NCI-H446 treated with DMSO at 0.1 percent for 48 hours (cell line): ENCODE measurements at places on chromosomes 2 and 18.

DNA sequence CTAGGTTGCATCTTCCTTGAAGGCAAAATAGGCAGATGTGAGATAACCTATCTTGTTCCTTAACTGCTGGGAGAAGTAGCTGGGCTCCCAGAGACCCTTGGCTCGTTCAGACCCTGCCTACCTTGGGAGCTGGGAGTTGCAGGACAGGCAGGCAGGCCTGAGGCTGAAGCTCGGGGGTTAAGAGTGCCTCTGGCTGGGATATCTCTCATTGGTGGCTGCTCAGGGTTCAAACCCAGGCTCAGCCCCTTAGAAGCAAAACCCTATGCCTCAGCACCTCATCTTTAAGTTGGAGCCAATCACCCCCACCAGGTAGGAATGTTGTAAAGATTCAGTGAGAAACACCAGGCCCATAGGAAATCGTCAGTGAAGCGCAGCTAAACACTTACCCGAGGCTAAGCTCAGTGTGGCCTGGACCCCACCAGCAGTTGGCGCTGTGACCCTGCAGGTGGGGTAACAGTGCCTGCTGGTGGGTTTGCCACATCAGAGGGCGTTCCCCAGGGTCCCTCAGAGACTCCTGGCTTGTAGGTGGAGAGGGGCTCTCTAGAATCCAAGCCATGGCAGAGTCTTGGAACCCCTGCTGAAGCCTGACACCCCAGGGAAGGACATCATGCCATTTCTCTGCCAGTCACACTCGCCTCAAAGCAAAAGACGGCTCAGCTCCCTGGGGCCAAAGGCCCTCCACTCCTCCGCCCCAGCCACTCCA lies 54.6 kb upstream of the GPR17 start:
- no peak for DNase-seq

DNA sequence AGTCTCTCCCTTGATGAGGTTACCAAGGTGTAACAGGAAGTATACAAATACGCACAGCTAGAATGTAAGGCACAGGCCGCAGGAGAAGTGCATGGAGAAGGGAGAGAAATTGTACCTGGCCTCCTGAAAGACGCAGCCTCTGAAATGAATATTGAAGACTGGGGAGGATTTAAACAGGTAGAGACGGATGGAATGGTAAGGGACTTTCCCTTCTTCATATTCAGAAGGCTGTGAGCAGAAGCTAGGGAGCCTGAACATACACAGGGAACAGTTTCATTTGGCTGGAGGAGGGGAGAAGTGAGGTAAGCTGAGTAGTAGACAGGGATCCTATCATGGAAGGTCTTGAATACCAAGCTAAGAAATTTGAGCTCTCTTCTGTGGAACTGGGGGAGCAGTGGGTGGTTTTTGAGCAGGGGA lies 112.7 kb downstream of the ANKRD44 start:
- DNase-seq = no peak

GRCh38 chr2:143434445-143434844 lies 305.2 kb downstream of the ARHGAP15 start:
- no peak for DNase-seq

DNA sequence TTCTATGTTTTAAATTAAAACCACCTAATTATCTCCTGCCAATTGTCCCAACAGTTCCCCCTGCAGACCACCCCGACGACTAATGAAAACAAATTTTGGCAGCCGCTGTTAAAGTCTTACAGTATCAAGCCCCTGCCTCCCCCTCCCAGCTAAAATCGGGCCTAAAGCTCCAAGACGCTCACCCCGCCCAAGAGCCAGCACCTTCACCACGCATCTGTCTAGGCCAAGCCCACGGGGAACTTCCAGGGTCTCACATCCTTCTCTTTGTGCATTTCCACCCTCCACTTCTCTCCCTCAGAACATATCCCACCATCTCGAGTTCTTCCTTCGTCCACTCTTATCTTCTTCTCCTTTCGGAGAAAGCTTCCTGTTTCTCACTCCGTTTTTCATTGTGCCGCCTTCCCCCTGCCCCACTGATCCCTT lies 445 bp downstream of the PRPF40A start:
- no peak for DNase-seq

GRCh38 chr2:105858868-105859693 lies 114.4 kb downstream of the NCK2 start:
- no peak for DNase-seq

DNA sequence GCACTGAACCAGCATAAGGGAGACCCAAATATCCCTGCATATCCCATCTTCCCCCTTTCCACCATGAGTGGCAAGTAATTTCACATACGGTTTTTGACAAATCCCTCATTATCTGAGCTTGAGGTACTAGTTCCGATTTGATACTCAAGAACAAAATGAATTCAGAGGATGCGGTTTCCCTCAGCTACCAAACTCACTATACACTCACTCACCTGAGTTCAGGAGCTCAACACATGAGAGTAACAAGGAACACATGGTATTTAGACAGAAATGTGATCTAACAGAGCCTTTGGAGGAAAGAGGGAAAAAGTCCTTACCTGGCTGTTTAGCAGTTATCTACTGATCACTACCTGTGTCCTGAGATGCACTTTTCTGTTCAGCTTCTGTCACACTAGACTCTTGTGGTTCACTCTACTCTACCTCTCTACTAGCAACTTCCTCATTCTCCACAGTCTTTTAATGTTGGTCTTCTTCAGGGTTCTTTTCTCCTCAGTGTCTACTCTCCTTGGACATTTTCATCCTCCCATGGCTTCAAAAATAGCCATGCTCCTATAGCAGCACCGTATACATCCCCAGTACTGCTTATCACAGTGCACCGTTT lies 25.1 kb downstream of the ASXL2 start:
- no peak for DNase-seq

- DNase-seq = no peak
Measured at GRCh38 chr18:7778181-7778580, 211.1 kb downstream of the PTPRM start.

- DNase-seq = no peak
Measured at GRCh38 chr2:25323042-25323514, 18.6 kb downstream of the DNMT3A start.

GRCh38 chr18:31419457-31419932 lies 28.0 kb upstream of the DSG3 start:
- DNase-seq = no peak

DNA sequence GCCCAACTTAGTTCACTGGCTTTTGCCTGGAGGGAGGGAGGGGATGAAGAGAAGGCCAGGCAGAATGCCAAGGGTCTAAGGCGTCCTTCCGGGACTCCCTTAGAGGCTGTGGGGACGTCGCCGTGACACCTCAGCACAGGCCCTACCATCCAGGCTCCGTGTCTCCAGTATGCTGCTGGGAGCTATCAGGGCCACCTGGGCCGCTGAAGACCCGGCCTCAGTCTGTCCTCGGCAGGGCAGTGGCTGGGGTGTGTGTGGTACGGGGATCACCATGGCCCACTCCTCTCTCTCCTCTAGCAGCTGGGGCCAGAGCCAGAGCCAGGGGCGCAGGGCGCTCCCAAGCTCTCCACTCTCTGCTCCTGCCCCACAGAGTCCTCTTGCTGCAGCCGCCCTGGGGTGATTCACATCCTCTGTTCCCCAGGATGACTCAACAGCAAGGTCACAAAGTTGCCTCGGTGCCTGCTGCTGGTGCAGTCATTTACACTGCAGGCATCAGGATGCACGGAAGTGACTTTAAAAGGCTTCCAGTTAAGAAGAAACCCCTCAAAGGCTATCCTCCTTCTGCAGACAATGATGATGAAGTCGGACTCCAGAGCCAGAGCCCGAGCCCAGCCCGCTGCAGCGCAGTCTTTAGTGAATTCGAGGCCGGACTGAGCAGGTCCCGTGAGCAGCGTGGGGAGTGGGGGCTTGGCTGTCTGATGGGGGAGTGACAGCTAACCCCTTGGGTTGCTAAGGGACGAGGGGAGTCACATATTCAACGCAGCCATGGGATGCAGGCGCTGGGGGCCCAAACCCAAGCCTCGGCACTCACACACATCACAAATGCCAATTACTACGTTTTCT lies 31.9 kb downstream of the SNORC start:
- DNase-seq = no peak

GRCh38 chr2:217907266-217907665 lies 95.5 kb downstream of the TNS1 start:
- DNase-seq = no peak

DNA sequence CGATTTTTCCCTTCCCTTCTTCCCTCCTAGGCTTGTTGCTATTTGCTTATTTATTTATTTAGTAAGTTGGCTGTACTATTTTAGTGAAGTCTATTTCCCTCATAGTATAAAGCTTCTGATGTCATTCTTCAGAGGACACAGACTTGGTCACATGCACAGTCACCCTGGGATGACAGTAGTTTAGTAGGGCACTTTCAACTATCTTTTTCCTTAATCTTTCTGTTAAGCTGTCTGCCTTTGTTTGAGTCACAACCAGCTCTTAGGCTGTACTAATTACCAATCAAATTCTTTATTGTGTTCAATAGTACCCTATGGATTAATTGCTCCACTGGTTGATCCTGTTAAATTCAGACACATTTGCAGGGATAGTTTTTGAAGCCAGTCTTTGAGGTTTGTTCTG lies 26.9 kb upstream of the RAB31 start:
- DNase-seq = no peak

DNA sequence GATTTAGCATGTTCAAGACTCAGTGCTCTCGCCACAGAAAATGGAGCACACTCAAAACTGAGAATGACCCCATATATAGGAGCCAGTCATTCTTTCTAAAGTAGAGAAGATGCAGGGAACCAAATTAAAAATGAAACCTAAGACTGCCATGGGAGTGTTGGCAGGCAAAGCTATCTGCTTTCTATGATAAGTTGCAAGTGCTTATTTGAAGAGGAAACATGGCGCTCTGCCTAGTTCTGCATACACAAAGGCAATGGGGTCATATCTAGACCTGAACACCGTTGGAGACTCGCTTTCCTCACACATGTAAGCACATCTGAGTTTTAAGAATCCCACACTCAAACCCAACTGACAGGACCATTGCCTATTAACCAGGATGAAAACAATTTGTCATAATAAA lies 292.5 kb downstream of the ALK start:
- peak; percentile 66 for DNase-seq

- DNase-seq = no peak
Measured at GRCh38 chr2:3965211-3965610, 261.8 kb downstream of the DCDC2C start.

- DNase-seq = no peak
Measured at GRCh38 chr2:149129433-149129832, 90.9 kb downstream of the LYPD6B start.

DNA sequence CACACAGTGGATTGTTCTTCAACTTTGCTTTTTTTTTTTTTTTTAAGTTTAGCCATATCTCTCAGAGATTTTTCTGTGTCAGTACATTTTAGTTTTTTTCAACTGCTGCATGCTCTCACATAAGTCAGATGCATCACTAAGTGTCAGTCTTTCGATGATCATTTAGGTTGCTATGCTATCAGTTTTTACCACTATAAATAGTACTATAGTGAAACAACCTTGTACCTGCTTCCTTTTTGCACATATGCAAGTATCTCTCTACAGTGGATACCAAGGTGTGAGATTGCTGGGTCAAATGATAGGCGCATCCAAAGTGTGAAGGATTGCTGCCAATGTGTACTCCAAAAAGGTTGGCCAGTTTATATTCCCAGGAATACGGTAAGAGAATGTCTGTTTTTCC lies 33.5 kb upstream of the MAP4K3 start:
- DNase-seq = no peak

GRCh38 chr2:55565613-55566012 lies 46.1 kb downstream of the CFAP36 start:
- DNase-seq = no peak

GRCh38 chr2:70939001-70939838 lies 3.5 kb downstream of the ATP6V1B1 start:
- DNase-seq = no peak

DNA sequence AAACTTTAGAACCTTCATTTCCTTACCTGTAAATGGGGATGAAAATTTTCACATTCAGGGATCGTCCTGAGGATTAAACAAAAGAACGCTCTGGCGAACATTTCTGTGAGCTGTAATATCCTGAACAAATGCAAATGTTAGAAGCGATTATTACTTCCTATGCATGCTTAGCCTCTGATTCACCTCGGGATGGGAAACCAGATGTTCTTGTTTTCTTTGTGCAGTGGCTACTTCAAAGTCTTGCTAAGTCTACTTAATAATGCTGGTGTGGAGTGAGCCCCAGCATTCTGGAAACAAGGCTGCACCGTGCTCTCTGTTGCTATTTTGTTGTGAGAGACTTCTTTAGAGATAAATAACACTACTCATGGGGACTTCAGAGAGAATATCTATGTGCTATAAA lies 119.1 kb upstream of the PELI1 start:
- no peak for DNase-seq

- DNase-seq = no peak
Measured at GRCh38 chr2:38109732-38110181, 33.8 kb upstream of the CYP1B1 start.

GRCh38 chr2:54469484-54470053 lies 13.4 kb downstream of the SPTBN1 start:
- no peak for DNase-seq

DNA sequence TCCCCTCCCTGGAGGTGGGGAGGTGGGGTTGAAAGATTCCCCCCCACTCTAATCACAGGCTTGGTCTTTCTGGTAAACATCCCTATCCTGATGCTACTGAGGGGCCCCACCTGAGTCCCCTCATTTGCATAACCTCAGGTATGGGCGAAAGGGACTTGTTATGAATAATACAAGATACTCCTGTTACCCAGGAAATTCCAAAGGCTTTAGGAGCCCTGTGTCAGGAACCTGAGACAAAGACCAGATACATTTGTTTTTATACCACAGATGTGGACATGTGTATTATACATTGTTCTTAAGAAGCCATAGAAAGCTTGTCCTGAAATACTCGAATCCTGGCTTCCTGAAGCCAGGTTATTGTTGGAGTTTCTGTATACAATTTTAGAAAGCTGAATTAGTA lies 62.8 kb downstream of the MYO1B start:
- DNase-seq = no peak

- DNase-seq = no peak
Measured at GRCh38 chr2:2942906-2943305, 434.7 kb downstream of the EIPR1 start.

GRCh38 chr2:229201521-229201920 lies 69.6 kb downstream of the PID1 start:
- DNase-seq = no peak

DNA sequence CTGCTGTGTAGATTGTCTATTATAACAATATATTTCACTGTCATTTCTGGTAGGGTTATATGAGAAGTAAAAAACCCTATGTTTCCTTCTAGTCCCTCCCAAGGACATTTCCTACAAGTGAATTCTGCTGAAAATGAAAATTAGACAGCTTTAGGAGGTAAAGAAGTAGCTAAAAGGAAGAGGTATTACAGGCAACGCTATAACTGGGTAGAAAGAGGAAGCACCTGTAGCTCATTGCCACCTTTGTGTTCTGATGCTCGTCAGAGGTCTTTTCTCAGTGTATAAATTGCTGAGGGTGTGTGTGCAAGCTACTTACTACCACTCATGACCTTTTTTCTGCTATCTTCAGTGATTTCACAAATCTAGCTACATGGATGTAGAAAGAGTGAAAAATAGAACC lies 1.4 kb downstream of the DNAJC10 start:
- DNase-seq = no peak

DNA sequence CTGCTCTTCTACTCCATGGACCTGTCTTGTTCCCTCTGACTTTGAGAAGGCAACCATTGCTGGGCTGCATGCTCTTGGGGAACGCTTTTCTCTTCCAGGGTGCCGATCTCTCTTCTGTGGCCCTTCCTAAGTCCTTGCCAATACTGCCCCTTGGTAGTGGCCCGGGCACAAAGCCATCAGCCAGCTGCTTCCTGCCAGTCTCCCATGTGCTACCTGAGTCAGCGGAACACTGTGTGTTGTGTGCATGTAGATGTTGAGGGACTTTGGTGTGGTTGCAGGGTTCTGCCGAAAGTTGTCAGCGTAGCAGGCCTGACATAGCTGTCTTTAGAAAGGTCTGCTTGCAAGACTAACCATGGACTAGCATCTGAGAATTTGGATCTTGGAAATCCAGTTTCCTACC lies 35.4 kb downstream of the MGAT5 start:
- no peak for DNase-seq
